Urinary bladder (tissue), 4 donors: ENCODE measurements at places on chromosomes 7 and 10. TPM values are rescaled to one million over a fixed set of nuclear protein-coding genes. Genes with fewer than 3 reads are reported as not detected.

Gene TRPV5
- total RNA-seq, result 0.26 TPM

Gene BMPER
- 18.9 TPM for total RNA-seq

Gene STEAP2
- total RNA-seq, result 31.4 TPM

Gene CPA2
- total RNA-seq, result not detected

Gene LDB3
- 7.1 TPM for total RNA-seq
